ENCODE measurements at places on chromosomes 11 and 22.

DNA sequence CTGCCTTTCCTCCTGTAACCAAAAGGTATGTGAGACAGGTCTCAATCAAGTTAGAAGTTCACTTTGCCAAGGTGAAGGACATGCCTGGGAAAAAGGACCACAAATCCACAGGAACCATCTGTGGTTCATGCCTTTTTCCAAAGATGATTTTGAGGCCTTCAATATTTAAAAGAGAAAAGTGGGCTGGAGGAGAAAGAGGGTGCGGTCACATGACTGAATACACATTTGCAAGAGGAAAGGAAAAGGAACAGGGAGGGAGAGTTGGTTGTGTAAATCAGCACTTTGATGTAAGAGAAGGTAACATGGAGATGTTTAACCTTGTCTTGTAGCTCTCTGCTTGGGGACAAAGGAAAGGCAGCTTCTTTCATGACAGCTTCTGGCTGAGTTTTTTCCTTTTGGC is 21.2 kb downstream of the MOV10L1 start:
- no peak for DNase-seq

DNA sequence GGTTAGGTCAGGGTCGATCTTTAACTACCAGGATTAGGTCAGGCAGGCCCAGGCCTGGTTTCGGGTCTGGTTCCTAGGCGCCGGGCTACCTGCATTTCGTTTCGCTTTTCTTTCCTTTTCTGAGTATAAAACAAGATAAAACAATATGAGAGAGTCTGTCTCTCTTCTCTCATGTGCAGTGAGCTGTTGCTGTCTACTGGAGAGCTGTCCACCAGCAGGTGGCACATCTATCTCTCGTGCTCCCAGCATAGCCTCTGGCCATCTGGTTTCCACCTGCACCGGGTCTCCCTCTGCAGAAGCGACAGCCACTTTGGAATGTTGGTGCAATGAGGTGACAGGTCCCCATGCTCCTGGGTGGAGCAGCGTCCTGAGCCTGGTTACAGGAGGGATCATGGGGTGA is 27.6 kb downstream of the RIBC2 start:
- DNase-seq = peak; percentile 62

- no peak for DNase-seq
Measured at GRCh38 chr11:34651551-34651950, 30.7 kb downstream of the EHF start.

GRCh38 chr11:71311928-71312510 is 59.6 kb upstream of the SHANK2 start:
- DNase-seq = no peak

- no peak for DNase-seq
Measured at GRCh38 chr22:31340360-31340759, 5.8 kb downstream of the PATZ1 start.

GRCh38 chr11:17633987-17634775 is 85.2 kb upstream of the MYOD1 start:
- no peak for DNase-seq

- DNase-seq = no peak
Measured at GRCh38 chr11:7520981-7521487, 7.2 kb downstream of the PPFIBP2 start.

DNA sequence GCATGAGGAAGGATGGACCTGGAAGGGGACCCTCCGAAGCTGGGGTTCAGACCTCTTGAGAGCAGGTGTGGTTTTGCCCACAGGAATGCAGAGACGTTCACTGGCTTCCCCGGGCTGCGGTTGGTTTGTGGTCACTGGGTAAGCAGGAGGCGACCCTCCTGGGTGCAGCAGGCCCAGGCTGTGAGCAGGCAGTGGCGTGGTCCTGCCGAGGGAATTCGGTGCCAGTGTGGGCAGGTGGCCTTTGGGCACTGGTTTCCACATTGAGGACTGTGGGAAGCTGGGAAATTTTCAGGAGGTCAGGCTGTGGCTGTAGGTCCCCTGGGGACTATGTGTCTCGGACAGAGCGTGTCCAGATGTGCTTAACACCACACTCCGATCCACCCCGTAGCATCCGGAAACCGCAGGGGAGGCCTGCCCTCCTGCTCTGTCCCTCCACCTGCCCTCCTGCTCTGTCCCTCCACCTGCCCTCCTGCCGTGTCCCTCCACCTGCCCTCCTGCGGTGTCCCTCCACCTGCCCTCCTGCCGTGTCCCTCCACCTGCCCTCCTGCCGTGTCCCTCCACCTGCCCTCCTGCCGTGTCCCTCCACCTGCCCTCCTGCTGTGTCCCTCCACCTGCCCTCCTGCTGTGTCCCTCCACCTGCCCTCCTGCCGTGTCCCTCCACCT is 27.5 kb downstream of the TPCN2 start:
- peak; percentile 51 for DNase-seq

DNA sequence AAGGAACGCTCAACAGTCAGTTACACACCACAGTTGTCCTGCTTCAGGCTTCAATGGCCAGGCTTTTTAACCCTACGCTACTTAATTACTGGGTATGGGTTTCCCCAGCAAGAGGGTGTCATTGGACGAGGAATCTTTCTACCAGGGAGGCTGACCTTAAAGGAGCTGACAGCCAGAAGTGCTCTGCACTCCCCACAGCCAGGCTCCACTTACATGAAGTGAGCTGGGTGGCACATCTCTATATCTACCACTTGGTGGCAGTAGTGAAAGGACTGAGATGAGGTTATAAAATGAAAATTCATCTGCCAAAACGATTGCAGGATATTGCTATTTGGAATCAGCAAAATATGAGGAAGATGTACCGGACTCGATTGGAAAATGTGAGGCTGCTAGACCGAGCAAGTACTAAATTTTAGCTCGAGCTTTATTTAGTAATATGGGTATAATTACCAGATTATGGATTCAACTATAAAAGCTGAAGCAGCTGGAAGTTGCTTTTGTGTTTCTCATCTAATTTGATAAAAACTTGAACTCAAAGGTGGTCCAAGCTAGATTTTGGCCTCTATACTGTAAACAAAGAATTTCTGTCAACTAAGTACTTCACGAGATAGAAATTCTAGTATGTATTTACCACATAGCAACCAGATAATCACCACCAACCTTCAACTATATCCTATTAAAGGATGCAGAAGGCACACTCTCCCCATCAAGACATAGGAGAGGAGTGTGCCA is 53.9 kb upstream of the CEP126 start:
- DNase-seq = peak; percentile 71

GRCh38 chr11:1600626-1601025 is 2.5 kb upstream of the KRTAP5-2 start:
- no peak for DNase-seq

GRCh38 chr11:32305460-32305859 is 129.9 kb downstream of the WT1 start:
- DNase-seq = no peak

GRCh38 chr11:78081583-78081982 is 1.9 kb upstream of the NDUFC2 start:
- DNase-seq = no peak

DNA sequence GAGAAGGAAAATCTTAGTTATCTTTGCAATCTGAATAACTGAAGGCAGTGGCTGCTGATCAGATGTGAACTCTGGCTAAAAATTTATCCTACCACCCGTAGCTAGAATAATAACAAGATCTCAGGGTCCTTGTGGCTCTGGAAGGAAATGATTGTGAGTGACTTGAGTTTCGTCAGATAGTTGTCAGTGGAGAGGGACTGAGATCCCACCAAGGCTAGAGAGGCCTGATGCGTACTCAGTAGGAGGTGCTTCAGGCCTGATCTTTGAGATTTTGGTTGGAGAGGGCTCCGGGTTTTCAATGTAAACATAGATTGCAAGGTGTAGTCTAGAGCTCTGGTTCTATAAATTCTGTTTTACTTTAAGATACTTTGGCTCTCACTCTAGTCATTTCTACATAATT is 1.4 kb downstream of the MADD start:
- no peak for DNase-seq

DNA sequence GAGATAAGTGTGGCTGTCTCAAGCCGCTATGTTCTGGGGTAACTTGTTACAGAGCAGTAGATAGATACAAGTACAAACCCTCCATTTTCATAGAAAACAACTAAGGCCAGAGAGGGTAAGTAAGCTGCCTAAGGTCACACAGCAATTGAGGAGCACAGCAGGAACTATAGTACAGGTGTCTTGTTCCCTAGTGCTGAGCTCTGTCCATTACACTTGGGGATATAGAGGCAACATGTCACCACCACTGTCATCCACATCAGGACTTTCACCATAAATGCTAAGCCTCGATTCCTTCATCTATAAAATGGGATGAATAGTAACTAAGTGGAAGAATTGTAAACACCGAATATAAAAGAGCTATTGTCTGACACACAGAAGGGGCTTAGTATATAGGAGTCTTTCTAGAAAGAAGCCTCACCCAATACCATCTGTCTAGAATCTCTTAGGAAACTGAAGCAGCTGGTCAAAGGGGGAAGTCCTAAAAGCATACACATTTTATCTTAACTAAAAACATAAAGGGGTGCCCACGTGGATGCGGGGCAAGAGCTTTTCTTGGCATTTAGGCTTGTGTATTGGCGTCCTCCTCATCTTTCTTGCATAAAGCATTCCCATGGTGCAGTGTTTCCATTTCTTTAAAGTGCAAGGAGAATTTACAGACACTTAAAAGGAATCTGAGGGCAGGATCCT is 93.8 kb upstream of the ALX4 start:
- no peak for DNase-seq

DNA sequence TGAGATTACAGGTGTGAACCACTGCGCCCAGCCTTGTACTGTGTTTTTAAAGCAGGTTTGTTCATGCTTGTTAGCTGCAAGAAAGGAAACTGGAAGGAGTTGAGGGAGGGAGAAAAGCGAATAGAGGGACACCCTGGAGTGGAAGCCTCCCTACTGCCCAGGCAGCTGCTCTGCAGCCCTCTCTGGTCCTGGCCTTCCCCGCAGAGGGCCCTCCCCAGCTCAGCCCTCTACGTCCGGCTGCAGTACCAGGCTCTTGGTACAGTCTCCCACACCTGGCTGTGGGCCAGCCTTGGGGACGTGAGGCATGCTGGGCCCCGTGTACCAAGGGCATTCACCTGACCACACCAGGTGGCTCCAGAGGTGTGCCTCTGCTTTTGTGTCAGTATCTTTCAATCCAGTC is 70.8 kb downstream of the MED15 start:
- no peak for DNase-seq

DNA sequence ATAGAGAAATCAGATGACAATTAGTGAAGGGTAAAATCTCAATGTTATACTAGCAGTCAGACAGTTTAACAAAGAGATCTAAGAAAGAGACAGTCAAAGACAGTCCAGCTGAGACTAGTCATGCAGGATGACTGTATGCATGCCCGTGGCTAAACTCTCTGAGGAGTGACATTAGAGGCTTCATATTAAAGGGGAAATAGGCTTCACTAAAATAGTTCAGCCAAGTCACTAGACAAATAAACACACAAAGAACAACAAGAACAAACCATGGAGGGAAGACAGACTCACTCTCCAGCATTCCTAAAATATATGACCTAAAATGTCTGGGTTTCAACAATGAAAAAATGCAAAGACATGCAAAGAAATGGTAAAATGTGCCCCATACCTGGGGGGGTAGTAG is 18.6 kb upstream of the APLNR start:
- DNase-seq = no peak

- DNase-seq = peak; percentile 6
Measured at GRCh38 chr22:33919391-33920196, 682 bp downstream of the LARGE1 start.

DNA sequence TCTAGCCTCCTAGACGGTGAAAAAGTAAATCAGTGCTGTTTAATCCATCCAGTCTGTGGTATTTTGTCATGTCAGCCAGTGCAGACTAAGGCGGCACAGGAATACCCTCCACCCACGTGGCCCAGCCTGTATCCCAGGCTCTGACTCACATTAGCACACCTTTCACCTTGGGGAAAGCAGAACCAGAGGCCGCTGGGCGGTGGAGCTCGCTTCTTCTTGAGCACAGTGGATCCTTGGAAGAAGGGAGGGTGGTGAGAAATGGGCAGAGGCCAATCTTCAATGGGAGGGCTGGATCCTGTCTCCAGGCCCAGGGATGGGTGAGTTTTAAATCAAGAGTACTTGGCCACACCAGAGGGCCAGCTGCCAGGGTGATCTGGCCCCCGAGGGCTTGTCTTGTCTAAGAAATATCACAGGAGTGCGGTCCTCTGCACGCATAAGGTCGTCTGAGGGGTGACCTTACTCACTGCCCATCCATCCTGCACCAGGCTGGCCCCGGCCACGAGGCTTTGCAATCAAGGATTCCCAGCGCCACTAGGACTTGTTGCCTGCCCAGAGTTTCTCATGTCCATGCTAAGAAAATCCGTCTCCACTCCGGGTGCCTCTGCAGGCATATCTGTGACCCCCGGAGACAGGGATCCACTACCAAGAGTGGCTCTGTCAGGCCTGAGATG is 658.5 kb downstream of the BRD1 start:
- DNase-seq = no peak

GRCh38 chr11:94972700-94973098 is 657 bp downstream of the CWC15 start:
- DNase-seq = no peak

DNA sequence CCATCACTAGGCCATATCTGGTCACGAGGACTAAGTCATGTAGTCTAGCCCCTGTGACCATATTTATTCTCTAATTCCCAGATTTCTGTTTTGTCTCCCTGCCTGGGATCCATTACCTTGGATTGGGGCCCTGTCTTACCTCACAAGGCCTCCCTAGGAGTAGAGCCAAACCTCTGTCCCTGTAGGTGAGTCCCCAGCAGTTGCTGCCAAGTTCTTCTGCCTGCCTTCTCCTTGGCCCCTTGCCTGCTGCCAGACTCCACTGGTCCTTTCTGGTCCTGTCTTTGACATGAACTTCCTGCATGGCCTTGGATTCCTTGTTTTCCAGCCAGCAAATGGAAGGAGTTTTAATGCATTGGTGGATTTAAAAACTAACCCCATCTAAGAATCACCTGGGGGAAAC is 35.6 kb upstream of the CADM1 start:
- DNase-seq = no peak

GRCh38 chr22:29270475-29271271 is 2.6 kb downstream of the EWSR1 start:
- DNase-seq = peak; percentile 74

GRCh38 chr22:39405346-39406085 is 5.9 kb downstream of the TAB1 start:
- peak; percentile 82 for DNase-seq

DNA sequence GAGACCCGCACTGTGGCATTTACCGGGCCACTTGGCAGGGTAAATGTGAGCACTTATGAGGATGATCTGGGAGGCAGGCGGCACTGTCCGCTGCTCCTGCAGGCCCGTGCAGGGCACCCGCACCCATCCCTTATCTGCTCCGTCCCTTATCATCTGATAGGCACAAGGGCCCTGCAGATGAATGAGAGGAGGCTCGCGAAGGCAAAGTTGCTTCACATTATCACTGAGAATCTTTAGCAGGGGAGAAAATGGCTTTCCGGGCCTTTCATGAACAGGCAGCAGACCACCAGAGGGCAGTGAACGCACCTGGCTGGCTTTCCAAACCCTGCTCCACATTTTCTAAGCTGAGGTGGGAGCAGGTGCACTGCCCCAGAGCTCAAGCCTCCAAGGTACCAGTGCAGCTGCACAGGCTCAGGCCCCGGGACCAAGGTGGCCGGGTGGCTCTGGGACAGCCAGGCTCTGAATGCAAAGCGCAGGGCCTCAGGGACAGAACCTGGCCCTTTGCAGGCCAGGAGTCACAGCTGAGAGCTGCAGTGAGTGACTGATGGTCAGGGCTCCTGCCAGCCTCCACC is 165.6 kb downstream of the SHANK2 start:
- DNase-seq = peak; percentile 10
